ENCODE measurements at places on chromosomes 12 and 14.

GRCh38 chr14:25004389-25004809, 45.5 kb downstream of the STXBP6 start:
- no peak for DNase-seq

DNA sequence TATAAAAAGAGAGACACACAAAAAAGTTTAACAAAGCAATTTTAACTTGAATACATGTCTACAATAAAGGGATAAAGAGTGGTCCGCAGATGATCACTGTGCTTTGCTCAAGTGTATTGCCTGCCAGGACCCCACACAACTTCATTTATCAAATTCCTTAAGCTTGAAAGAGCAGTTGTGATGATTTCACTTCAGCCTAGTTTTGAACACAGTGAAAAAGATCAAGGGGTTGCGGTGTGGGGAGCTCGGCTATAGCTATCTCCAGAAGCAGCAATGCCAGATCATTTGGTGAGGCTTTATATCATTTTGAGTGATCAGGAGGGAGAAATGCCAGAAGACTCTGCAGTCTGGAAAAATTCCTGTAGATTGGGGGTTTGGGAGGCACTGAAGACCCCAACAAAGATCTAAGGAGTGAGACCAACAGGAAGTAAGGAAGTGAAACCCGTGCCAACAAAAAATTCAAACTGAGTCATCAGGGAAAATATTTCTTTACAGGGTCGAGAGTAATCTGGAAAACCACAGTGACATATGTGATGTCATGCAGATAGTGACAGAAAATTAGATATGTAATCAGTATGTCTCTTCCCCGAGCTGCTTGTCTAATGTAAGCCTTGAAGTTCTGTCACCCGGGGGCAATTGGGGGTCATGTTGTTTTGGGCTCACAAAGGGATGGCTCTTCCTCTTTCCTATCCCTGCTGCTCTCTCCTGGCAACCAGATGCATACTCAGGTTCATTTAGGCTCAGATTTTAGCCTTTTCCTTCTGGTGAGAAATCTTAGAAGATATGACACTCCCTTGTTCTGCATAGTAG, 221.8 kb downstream of the MSRB3 start:
- DNase-seq = no peak

- peak; percentile 71 for DNase-seq
Measured at GRCh38 chr12:84912198-84913128, at the start of gene SLC6A15. TSS of gene SLC6A15 (minus strand) at chr12:84912799. CDS start at chr12:84892120, 20,679 bp downstream.

DNA sequence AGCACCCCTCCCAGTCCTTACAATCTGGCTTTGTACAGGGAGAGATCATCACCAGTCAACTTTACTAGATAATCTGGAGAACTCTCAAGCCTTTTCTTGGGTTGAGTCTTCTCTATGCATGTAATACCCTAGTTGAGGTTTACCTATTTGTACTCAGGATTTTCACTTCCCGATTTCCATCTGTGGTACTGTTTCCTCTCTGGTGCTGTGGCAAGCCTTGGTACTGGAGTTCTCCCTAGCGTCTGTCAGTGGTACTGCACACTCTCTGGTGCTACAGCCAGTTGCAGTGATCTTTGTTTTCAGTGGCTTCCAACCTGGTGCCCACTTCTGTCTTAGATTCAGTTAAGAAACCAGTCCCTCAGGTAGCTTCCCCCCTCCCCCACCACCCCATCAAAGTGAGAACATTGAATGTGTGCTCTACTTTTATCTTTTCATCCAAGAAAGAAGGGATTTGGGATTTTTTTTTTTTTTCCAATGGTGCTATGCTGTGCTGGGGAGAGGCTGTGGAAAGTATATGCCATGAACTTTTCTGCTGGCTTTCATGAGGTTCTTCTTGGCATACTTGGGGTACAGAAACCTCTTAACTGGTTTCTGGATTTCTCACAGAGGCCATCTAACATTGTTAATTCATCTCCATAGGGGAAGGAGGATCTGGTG, 69.4 kb upstream of the EVL start:
- no peak for DNase-seq

DNA sequence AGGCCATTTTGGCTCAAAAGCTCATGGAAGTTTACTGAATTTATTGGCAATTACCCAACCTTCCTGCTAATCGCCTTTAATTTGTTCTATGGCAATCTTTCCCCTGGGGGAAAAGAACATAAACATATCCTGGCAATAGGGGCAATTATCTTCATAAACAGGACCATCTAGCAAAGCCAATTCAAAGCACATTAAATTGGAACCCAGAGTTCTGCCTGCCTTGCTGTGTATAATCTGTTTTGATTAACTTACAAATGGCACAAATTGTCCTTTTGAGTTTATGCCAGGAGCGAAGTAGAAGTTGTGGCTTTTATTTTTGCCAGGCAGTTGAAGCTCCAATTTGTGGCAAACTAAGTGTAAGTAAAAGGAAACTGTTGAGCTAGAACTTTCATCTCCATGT, 68.6 kb downstream of the C12orf50 start:
- DNase-seq = no peak

GRCh38 chr14:61326146-61326545, 4.8 kb downstream of the PRKCH start:
- no peak for DNase-seq

- DNase-seq = no peak
Measured at GRCh38 chr14:91252871-91253794, 8.6 kb upstream of the GPR68 start.

- no peak for DNase-seq
Measured at GRCh38 chr14:68391311-68392014, 401.4 kb downstream of the ZFP36L1 start.

DNA sequence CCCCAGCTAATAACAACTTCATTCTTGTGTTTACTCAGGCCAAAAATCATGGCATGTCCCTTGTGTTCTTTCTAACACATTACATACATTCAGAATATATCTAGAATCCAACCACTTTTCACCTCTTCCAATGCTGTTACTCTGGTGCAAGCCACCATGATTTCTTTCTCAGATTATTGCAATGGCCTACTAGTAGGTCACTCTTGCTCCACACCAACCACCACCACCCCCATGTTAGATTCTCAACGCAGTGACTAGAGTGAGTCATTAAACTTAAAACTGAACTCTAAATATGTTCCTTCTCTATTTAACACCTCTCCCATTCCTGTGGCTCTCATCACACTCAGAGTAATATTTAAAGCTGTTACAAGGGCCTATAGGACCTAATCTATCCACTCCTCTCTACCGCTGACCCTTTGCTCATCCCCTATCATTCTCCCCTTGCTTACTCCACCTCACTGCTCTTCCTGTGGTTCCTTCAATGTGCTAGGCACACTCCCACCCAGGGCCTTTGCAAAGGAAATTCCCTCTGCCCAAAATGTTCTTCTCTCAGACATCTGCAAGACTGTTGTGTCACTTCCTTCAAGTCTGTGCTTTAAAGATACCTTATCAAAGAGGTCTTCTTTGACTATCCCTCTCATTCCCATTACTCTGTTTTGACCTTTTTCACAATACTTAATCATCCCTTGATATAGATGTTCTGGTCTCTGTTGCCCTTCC, 6.6 kb downstream of the RTN1 start:
- no peak for DNase-seq

DNA sequence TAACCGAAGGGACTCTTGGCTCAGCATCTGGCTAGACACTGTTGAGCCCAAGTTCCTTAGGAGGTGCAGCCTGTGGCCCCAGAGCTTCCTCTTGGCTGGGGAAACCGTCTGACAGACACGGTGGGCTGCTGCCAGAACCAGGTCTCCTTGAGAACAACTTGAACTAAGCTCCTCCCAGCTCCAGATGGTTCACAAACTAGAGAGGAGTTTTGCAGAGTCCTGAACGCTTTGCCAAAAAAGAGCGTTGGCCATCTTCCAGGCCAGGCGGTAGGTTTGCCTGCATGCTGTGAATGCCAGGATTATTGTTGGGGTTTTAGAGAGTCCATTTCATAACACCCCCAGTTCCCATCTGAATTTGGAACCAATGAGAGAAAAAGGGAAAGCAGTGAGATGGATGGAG, 399.8 kb downstream of the RGS6 start:
- no peak for DNase-seq

DNA sequence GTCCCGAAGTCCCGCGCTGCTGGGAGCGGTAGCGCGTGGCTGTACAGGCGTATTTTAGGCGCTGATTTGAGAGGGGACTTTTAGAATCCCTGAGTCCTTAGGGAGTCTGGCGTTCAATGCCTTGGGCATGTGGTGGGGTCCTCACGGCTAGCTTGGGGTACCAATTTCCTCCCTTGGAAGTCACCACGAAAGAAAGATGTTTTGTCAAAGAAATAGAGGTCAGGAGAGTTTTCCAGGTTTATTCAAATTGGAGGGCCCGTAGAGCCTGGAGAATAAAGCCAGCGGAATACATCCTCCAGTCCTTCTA, 63.9 kb downstream of the KLHL28 start:
- DNase-seq = no peak

- no peak for DNase-seq
Measured at GRCh38 chr12:101847325-101847724, 16.6 kb upstream of the GNPTAB start.

All from fibroblast of skin of left quadriceps (primary cell).